Hypothalamus (tissue), 51 donors: ENCODE measurements at places on chromosomes 12 and 14.

DNA sequence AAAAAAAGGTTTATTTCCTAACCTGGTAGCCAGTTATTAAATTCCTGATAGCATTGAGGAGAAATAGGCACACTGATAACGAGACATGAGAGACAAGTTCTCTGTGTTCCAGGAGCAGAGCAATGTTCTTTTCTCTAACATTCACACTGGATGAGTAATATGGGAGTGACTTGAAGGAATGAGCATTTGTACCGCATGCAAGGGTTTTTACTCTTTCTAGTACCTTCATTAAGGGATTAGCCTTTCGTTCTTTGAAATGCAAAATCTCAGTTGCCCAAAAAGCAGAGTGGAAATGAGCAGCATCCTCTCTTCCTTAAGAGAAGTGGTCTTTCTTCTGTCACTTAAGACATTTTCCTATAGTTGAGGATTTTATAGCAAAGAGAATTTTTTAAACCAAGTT, 54.7 kb downstream of the FGD4 start:
- no peak for DNase-seq

DNA sequence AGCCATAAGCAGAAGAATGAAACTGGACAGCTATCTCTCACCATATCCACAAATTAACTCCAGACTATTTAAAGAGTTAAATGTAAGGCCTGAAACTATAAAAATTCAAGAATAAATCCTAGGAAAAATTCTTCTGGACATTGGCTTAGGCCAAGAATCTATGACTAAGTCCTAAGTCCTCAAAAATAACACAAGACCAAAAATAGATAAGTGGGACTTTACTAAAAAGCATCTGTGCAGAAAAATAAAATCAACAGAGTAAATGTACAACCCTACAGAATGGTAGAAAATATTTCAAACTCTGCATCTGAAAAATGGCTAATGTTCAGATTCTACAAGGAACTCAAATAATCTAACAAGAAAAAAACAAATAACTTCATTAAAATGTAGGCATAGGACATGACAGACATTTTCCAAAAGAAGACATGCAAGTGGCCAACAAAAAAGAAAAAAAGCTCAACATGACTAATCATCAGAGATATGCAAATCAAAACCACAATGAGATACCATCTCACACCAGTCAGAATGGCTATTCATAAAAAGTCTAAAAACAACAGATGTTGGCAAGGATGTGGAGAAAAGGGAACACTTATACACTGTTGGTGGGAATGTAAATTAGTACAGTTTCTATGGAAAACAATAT, 61.0 kb upstream of the PPFIA2 start:
- DNase-seq: no peak

- DNase-seq: no peak
These were observed 132.4 kb downstream of the BRMS1L start for GRCh38 chr14:35958499-35958898.

GRCh38 chr12:111596985-111597830, 1.9 kb downstream of the ATXN2 start:
- peak; percentile 20 for DNase-seq

GRCh38 chr14:97930166-97930565, 1133.0 kb downstream of the VRK1 start:
- DNase-seq: no peak

GRCh38 chr12:23561364-23562345, 387.8 kb downstream of the SOX5 start:
- no peak for DNase-seq

GRCh38 chr14:83883732-83884131, 1646.2 kb upstream of the FLRT2 start:
- DNase-seq: no peak

GRCh38 chr12:103494734-103495468, 867 bp downstream of the C12orf42 start:
- no peak for DNase-seq
